ENCODE measurements at places on chromosomes 7 and 10.

DNA sequence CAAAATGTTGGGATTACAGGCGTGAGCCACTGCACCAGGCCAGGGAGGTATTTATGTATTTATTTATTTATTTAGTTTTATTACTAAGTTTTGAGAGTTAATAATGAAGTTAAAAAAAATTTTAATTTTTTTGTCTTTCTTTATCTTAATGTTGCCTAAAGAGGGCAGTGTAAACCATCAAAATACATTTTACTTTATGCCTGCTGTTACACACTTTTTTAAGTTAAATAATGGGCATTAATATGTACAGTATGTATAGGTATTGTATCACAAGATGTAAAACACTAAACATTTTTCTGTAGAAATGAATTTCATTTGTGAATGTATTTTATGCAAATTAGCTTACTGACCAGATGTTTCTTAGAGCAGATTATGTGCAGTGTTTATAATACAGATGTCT, 129.4 kb downstream of the AASS start:
- DNase-seq: no peak

- DNase-seq: no peak
Observed at GRCh38 chr7:150329331-150330120, 6.2 kb upstream of the ACTR3C start.

DNA sequence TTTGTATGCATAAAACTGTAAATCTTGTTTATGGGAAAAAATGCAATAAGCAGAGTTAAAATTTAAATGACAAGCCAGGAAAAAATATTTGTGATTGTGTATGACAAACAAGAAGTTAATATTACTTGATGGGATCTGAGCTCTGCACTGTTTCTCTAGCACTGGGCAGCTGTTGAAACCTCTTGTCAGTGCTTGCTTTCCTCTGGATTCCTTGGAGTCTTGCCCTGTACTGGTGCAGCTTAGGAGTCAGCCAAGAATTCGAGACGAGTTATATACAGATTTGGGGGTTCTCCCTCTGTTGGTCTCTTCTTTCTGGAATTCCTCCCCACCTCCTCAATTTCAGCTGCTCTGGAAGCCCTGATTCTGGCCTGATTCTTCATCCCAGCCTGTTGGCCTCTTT, 24.3 kb upstream of the OPN4 start:
- DNase-seq: no peak

GRCh38 chr10:22464966-22465629, 119.8 kb downstream of the SPAG6 start:
- DNase-seq: no peak

DNA sequence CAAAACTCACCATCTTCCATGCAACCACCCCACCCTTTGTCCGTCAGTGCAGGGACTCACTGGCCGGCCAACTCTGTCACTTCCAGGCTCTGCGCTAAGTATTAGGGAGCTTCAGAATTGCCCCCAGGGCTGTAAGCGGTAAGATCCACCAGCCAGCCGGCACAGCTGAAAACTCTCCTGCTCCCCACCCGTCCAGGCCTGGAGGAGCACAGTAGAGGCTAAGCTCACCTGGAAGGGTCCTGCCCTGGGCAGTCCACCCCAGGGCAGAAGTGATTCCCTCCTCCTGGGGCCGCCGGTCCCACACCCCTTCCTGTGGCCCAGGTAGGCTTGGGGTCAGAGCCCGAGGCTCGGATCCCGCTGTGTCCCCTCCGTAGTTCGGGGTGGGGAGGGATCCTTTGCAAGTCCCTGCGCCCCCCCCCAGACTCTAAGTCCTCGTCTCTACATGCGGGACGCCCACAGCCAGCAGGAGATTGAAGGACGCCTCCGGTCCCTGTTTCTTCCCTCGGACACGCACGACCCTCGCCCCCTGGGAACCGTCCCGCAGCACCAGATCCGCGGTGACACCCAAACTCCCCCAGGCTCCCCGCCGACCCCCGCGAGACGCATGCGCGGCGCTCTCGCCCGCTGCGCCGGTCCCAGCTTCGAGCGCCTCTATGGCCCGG, 138.9 kb downstream of the ARHGAP22 start:
- peak; percentile 48 for DNase-seq

GRCh38 chr7:96667026-96667425, 42.6 kb downstream of the SEM1 start:
- DNase-seq: no peak

DNA sequence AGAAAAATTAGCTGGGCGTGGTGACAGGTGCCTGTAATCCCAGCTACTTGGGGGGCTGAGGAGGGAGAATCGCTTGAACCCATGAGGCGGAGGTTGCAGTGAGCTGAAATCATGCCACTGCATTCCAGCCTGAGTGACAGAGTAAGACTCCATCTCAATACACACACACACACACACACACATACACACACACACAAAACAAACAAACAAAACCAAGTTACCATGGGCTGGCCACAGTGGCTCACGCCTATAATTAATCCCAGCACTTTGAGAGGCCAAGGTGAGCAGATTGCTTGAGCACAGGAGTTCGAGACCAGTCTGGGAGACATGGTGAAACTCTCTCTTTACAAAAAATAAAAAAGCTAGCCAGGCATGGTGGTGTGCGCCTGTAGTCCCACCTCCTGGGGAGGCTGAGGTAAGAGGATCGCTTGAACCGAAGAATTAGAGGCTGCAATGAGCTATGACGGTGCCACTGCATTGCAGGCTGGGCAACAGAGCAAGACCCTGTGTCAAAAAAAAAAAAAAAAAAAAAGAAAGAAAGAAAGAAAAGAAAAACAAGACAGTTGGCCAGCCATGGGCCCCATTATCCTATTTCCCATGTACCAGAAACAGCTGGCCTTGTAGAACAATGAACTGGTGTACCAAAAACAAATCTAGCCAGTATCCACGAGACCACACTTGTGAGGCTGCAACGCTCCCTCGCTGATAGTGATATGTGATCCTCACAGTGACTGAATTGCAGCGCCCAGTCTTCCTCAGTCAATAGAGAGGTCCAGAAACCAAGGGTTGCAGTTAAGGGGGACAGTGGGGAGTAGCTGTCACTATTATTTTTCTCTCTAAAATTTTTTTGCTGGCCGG, 6.6 kb upstream of the AGFG2 start:
- no peak for DNase-seq

DNA sequence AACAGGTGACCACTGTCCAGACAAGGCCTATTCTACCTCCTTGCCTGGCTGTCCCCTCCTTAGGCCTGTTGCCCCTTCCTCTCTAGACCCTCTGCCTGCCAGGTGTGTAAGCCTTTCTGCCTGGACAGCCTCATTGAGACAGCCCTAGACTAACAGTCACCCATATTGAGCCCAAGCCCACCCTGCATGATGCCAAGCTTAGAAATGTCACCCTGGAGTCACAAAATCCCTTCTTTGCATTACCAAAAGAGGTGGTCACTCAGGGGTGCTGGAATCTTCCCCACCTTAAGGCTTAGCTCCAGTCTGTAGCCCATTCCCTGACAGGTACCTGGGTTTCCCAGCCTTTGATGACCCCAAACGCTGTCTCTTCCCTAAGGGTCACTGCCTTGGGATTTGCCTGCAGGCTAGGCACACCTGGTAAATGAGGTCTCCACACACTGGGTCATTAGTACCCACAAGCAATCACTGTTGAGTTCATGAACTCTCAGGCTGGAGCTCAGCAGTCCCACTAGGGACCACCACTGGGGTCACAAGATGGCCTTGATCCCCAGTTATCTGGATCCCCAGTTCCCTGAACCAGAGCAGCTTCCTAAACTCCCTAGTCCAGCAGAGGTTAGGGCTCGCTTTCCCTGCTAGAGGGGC, 54.9 kb upstream of the CAMK2B start:
- DNase-seq: peak; percentile 9

DNA sequence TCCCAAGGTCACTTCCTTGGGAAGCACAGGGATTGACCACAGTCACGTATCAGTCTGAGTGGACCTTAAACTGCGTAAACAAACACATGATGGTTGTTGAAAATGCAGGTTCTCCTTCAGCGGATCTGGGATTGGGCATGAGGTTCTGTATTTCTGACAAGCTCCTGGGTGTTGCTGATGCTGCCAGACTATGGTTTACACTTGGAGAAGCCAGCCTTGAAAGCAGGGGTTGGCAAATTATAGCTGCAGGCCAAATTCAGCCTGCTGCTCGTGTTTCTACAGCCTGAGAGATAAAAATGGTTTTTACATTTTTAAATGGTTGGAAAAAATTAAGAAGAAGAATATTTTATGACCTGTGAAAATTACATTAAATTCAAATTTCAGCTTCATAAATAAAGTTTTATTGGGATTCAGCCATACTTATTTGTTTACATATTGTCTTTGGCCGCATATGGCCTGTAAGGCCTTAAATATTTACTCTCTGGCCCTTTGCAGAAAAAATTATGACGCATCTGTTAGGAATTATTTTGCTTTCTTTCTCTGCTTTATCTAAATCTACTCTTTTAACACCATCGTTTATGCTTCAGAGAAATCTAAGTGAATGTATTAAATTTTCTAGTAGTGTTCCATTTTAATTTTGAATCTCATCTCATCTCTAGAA, 109.6 kb downstream of the SH2D4B start:
- no peak for DNase-seq

DNA sequence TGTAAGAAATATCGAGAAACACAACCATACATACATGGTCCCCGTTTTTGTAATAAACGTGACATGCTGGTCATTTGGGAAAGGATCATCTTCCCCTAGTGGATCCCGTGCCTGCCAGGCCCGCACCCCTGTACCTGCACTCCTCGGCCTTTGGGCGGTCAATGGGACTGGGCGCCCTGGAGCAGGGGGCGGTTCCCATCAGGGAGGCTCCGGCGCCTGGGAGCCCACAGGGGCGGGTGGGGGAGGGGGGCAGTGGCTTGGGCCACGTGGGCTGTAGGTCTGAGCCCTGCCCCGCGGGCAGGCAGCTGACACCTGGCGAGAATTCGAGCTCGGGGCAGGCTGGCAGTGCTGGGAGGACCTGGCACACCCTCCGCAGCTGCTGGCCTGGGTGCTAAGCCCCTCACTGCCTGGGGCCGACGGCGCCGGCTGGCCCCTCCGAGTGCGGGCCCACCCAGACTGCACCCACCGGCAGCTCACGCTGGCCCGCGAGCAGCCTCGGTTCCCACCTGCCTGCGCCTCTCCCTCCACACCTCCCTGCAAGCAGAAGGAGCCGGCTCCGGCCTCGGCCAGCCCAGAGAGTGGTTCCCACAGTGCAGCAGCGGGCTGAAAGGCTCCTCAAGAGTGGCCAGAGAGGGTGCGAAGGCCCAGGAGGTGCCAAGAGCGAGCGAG, 361.6 kb upstream of the GRM3 start:
- DNase-seq: no peak

DNA sequence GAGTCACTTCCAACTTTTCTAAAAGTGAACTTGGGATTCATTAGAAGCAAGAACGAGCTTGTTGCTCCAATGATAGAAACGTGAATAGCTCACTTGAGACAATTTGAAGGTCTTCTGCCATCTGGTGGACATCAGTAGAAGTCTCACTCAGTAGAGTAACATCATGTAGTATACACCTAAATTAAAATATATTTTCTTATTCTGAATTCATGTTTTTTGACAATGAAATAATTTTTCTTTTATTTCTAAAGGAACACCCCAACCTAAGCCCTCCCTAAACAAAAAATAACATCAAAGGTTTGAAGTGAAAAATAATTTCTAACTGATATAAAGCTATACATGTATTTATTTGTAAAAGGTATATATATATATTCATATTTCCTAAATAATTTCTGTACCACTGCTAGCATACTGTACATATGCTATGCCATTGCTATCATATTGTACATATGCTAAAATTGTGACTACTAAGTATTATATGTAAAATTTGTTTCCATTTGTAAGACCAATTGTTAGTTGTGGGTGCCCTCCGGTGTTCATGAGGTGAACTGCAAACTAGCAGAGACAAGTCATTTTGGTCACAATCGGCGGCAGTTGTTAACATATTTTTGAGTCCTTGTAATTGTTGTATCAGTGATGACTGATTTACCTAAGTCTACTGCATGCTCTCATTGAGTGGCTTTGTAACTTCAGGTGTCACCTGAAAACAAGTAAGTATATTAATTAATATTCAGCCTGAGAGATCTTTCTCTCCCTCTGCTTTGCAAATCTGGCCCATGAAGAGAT, 121.9 kb downstream of the PTPRZ1 start:
- peak; percentile 40 for DNase-seq

DNA sequence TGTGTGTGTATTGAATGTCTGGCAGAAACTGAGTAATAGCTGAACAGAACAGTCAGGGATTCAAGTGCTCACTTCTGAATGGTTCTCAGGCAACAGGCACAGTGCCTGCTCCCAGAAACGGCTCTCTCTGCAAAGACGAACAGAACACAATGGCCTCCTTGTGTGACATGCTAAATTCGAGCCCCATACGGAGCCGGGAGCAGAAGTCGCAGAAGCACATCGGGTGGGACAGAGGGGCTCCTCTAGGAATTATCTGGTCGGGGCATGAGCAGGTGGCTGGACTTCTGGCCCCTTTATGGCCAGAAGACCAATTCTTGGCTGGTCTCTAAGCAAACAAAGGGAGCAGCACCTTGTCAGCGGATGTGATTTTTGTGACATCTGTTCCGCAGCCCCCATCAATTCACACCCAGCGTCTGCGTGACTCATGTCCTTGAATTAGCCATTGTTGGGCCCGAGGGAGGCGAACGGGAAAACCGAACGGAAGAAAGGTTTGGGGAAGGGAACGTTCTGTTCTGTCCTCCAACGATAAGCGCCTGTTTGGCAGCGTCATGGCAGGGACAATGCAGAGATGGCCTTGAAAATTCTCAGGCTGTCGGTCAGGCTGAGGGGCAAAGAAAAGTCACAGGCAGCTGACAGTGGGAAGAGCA, 47.3 kb upstream of the NPTX2 start:
- DNase-seq: no peak

GRCh38 chr10:89837165-89838043, 136.0 kb downstream of the KIF20B start:
- peak; percentile 56 for DNase-seq
